ENCODE measurements at places on chromosomes 2 and 18.

DNA sequence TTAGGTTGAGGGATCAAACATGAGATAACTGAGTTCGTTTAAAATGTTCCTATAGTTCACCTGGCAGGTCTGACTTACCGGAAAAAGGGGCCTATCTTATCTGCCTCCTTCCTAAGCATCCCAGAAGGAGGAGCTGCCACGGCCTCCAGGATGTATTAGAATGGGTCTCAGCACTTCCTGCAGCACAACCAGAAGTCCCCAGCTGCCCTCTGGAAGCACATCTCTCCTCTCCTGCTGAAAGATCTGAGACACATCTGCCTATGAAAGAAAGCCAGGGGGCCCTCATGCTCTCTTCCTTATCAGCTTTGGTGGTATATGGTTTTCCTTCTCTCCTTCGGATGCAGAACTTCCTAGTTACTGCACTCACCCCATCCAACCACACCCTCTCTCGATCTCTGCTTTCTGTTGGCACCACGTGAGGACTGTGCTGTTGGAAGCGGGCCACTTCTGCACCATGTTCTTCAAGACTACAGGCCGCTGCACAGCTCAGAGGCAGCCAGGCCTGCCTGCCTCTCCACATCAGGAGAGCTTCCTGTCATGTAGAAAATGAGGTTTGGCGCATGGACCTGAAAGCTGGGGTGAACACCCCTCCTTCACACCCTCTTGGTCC, 6.5 kb downstream of the IGFBP5 start:
- DNase-seq = no peak

DNA sequence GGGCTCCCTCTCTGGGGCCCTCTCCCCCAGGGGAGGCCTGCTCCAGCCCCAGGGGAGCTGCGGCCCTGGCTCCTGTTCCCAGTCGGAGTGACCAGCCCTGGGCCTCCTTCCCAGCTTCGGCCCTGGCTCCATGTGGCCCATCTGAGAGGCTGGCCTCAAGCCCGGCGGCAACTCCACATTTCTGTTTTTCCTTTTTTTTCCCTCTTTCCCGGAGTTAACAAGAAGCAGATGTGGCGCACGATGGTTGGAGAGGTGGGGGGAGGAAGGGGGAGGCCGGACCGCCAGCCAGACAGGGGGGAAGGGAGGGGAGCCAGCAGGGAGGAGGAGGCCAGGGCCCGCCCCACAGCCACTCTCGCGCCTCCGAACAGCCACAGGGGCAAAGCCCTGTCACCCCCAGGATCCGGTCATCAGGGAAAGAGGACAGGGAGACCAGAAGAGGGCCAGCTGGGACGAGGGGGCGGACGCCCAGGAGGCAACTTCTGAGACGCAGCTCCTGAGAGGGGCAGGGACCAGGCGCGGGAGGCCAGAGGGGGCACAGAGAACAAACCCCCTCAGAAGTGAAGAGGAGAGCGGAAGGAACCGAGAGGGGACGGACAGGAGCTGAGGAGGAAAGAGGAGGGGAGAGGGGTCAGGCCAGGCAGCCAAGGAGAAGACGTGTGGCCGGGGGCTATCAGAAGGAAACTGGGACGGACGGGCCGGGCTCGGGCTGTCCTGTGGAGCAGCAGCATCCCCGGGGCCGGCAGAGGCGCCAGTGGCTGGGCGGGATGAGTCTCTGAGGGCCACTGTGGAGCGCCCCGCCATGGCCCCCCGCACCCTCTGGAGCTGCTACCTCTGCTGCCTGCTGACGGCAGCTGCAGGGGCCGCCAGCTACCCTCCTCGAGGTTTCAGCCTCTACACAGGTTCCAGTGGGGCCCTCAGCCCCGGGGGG, at the start of gene EMILIN1:
EMILIN1 (plus strand) TSS at position 349 of the 928 bp plus-strand sequence; CDS start at position 800, 451 bp downstream.
- DNase-seq = no peak

- DNase-seq = no peak
These were observed 24.8 kb upstream of the ZNF638 start for GRCh38 chr2:71306762-71307161.

DNA sequence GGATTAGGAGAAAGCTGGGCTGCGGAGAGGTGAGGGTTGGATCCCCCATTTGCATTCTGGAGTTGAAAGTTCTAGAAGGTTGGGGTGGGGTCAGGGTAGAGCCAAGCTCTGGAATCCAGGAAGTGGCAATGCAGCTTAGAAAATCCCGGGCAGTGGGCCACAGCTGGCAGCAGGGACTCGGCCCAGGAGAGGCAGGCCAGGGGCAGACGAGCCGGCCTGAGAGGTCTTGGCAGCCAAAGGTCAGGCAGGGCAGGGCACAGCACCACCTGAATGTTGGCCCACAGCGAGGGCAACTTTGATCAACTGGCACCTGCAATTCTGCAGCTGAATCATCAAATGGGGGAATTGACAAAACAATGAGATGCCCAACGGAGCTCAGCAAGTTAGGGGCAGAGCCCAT, 139.2 kb downstream of the INHBB start:
- no peak for DNase-seq

GRCh38 chr2:29423061-29423666, 307.9 kb downstream of the CLIP4 start:
- DNase-seq = no peak

GRCh38 chr2:144454466-144455287, 65.2 kb downstream of the ZEB2 start:
- DNase-seq = no peak

- no peak for DNase-seq
These were observed 56.2 kb upstream of the RAB27B start for GRCh38 chr18:54772056-54772455.

GRCh38 chr18:53018791-53019190, 678.8 kb downstream of the DCC start:
- DNase-seq = no peak

GRCh38 chr2:148751907-148752306, 107.4 kb downstream of the EPC2 start:
- no peak for DNase-seq

DNA sequence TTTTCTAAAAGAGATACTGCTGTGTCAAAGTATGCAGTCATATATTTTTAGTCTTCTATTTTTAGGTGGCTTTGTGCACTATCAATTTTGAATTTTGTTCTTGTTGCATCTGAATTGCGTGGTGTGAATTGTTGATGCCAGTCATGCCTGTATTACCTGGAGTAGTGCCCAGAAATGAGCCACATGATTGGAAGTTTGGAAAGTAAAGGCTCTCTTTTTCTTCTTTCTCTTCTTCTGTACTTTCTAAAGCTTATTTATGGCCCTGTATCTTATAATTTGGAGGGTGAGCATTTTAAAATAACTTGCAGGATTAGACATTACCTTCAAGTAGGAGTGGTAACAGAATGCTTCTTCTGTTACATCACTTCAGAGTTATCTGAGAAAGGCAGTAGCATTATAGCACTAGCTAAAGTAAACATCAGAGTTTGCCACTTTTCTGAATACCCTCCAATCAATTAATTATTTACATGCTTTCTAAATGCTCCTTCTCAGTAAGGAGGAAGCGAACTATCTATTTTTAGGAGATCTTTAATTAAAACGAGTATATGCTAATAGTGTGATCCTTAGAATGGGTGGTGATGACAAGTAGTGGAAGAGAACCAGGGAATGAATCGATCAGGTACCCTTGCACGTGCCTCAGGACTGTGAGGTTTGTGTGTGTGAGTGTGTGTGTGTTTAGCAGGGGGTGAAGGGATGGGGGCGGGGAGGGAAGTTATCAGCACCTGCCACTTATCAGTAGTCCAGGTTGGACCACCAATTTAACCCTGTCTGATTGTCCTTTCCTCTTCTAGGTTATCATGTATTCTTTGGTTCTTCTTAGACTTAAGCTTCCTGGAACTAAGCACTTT, 112.5 kb downstream of the MAP3K20 start:
- DNase-seq = no peak

DNA sequence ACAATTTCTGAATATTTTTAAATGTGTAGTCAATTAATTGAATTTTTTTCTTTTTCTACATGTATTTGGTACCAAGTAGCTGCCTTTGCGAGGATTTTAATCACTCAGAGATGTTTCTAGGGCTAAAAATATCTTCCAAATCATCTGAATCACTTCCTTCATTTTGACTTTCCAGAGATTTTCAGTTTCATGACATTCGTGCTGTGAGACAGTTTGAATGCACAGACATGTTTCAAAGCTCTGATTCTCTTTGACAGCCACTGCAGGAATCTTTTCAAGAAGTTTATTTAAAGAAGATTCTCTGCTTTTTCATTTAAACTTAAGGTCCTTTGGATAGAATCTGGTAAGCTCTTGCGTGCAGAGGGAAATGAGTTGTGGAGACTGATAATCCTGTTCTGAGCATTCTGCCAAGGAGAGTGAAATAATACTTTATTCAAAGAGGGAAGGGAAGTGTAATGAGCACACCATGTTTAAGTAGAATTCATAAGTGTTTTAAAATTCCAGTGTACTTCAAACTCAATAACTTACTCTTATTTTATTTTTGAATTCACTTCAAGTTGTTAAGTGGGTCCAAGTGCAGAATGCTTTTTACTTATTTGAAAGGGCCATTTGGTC, 9.7 kb downstream of the CYBRD1 start:
- no peak for DNase-seq

- DNase-seq = peak; percentile 10
These were observed 45.9 kb upstream of the ITGA4 start for GRCh38 chr2:181411105-181411849.

DNA sequence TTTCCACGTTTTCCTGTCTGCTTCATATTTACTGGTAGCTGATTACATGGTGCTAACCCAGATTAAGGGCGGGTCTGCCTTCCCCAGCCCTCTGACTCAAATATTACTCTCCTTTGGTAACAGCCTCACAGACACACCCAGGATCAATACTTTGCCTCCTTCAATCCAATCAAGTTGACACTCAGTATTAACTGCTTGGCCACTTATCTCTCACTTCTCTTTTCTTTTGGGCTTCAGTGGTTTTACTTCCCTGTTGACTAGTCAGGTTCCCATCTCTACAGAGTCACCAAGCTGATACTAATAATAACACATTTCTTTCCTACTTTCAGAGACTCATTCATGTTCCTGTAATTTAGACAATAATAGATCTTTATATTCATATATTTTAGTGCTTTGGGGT, 302.2 kb upstream of the MAP2 start:
- no peak for DNase-seq

- no peak for DNase-seq
These were observed 6.1 kb downstream of the PPP4R1 start for GRCh38 chr18:9608298-9608697.

DNA sequence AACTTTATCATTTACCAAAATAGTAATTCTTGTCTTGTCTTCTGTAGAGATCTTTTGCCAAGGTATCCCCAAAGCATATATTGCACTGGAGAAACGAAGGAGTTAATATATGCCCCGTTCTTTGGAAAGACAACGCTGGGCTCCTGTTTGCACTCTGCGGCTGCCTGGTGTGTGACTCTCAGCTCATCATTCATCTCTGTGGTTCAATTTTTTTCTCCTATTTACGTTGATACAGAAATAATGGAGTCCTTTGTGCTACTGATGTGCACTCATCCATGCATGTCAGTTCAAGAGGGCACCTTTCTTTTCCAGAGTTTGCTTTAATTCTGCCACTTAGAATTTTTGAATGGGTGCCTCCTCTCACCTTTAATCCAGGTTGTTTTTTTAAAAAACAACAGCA, 655.5 kb downstream of the DCDC2C start:
- DNase-seq = peak; percentile 95

- no peak for DNase-seq
These were observed 63.4 kb downstream of the INPP4A start for GRCh38 chr2:98507891-98508708.

DNA sequence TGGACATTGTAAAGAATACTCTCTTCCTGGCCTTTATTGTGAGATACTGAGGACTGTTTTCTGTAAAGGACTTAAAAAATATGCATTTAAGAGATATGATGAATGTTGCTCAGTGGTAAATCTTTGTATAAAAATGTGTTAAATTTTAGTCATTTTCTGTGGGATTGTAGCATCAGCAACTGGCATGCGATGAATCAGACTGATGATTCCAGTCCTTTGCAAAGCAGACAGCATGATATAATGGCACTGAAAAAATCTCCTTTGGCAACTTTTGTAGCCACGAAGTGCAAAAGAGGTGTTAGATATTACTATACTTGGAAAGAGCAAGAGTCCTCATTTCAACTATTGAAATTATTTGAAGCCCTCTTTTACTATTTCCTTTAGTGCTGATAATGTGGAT, 678.7 kb downstream of the PLCL1 start:
- DNase-seq = no peak

DNA sequence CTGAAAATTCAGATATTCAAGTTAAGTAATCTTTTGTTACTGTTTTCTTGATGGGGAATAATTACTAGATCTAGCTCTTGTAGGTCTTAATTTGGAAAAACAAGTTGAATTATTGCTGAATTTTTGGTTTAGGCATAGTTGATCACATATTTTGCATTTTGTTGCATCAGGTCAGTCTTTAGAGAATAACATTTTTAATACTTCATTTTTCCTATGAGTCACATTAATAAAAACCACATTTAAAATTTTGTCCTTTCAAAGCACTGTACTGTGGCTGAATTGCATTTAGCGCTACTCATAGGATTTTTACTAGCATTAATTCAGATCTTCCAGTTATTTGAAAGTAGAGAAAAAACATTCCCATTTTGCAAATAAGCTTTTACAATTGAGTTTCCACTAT, 23.2 kb downstream of the MAP4K4 start:
- DNase-seq = no peak

DNA sequence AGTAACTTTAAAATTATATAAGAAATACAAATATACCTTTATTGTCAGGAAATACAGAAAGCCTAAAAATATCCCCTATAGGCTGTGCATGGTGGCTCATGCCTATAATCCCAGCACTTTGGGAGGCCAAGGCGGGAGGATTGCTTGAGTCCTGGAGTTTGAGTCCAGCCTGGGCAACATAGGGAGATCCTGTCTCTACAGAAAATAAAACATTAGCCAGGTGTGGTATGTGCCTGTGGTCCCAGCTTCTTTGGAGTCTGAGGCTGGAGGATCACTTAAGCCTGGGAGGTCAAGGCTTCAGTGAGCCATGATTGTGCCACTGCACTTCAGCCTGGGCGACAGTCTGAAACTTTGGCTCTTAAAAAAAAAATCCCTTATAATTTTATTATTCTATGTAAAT, 29.1 kb downstream of the GLS start:
- no peak for DNase-seq

- DNase-seq = no peak
These were observed 76.5 kb upstream of the DLX2 start for GRCh38 chr2:172179045-172179701.

DNA sequence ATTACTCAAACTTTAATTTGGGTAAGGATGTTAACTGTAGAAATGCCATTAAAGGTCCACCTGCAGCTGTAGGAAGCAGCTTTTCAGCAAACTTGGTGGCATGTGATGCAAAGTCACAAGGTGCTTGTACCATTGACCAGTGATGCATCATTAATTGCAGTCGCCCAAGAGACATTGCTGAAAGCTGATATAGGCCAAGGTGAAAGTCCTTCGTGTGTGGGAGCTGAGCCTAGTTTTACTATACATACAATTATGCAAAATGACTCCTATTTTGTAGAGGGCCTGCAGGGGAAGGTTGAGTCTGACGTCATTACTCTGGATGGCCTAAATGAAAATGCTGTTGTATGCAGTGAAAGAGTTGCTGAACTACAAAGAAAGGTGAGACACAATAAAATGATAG, 40.5 kb downstream of the ALMS1 start:
- no peak for DNase-seq

DNA sequence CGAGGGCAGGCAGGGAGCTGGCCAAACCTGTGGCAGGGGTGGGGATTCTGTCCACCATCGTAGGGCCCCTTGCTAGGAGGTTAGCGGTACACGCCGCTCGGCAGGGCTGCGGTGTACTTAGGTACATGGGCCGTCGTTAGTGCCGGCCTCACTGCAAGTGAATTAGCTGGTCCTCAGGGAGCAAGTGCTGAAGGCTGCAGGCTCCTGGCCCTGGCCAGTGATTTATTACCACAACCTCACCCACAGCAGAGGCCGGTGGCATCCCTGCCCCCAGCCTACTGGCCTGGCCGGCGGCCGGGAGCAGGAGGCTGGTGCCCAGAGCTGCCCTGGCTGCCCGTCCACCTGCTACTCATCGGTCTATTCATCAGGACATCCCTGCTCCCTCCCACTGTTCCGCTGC, 19.6 kb upstream of the PTMA start:
- no peak for DNase-seq

Measured in NCI-H187 treated with DMSO at 0.1 percent for 48 hours (cell line).